Articular chondrocyte of knee joint (primary cell): ENCODE measurements at places on chromosomes 11 and 22. TPM values are rescaled to one million over a fixed set of nuclear protein-coding genes. Genes with fewer than 3 reads are reported as not detected.

The SLC22A9 gene
- total RNA-seq = not detected in 2 replicates

The GP1BB gene
- total RNA-seq = 1.4 and 2.6 TPM in 2 replicates

The BTBD10 gene
- total RNA-seq = 41.3 and 51.8 TPM in 2 replicates

The COMT gene
- 222 and 228 TPM in 2 replicates for total RNA-seq

The OR5B17 gene
- total RNA-seq = not detected in 2 replicates

The PLEKHA7 gene
- 0.52 and 0.65 TPM in 2 replicates for total RNA-seq

The OR5D16 gene
- not detected in 2 replicates for total RNA-seq

The RCOR2 gene
- total RNA-seq = 0.65 and 0.97 TPM in 2 replicates

The MOV10L1 gene
- under 0.01 and 0.43 TPM in 2 replicates for total RNA-seq
